Stimulated activated memory B cell treated with anti-CD40 and anti-IgM and Interleukin-4, amounts not matched to agents 10 μg/mL and 1 μg/mL and 100 μg/mL, for 72 hours (primary cell): ENCODE measurements at places on chromosomes 3 and 15.

GRCh38 chr15:58124585-58124984, 13.6 kb upstream of the AQP9 start:
- H3K4me1 ChIP-seq = no peaks in the 10 kb centered on the region
- no peak overlapping the region for H3K27ac ChIP-seq
- ATAC-seq = no peak
- no peak overlapping the region for H3K4me3 ChIP-seq

DNA sequence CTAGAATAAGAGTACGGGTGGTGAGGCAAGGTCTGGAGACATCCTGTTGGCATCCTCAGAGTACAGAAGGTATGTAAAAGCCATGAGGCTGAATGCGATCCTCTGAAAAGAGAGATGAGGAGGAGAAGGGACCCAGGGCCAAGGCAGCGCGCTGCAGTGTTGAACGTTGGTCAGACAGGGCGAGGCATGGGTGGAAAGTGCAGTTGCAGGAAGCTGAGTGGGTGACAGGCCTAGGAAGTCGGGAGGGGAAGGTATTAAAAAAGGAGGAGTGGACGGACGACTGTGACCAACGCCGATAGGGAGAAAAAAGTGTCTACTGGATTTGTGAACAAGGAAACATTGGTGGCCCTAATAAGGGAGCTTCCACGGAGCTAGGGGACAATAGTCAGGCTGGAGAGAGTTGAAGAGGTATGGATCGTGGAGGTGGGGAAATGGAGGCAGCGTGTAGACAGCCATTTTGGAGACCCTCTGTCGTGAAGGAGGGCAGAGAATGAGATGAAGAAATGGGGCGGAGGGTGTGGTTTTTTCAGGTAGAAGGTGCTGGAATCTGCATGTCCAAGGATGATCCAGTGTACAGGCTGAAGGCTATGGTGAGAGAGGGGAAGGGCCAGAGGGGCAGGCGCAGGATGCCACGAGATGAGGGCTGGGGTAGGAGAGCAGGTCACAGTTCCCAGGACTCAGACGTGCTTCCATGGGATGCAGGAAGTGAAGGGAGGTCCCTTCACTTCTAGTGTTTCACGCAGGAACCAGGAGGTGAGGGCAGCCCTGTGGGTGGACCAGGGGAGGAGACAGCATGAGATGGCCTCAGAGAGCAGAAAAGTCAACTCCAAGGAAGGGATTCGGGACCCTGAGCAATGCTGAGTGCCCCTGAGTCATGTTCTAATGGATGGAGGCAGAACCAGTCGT, 115.9 kb downstream of the ASB7 start:
- ATAC-seq = no peak
- H3K4me1 ChIP-seq = no peaks in the 10 kb centered on the region
- H3K36me3 ChIP-seq = no peaks in the 10 kb centered on the region
- peaks cover 28% of the 10 kb centered on the region for H3K27me3 ChIP-seq
- H3K27ac ChIP-seq = no peak overlapping the region

DNA sequence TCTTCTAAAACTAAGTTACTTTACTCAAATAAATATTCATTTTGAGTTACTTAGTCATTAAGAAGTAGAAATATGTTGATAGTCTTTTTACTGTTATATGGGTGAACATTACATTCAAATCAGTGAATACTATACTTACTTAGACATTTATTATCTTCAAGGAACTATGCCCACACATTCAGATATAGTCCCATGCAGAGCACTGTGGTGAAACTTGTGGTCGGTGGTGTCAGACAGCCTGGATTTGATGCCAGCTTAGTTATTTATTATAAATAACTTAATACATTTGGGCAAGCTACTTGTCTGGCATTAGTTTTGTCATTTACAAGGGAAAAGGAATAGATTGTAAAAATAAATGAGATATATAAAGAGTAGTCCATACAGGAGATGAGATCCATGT, 149.5 kb downstream of the RAP2B start:
- H3K4me1 ChIP-seq = peaks cover 14% of the 10 kb centered on the region
- H3K27me3 ChIP-seq = peaks cover 15% of the 10 kb centered on the region
- no peak overlapping the region for H3K4me3 ChIP-seq
- ATAC-seq = no peak
- no peak overlapping the region for H3K27ac ChIP-seq

DNA sequence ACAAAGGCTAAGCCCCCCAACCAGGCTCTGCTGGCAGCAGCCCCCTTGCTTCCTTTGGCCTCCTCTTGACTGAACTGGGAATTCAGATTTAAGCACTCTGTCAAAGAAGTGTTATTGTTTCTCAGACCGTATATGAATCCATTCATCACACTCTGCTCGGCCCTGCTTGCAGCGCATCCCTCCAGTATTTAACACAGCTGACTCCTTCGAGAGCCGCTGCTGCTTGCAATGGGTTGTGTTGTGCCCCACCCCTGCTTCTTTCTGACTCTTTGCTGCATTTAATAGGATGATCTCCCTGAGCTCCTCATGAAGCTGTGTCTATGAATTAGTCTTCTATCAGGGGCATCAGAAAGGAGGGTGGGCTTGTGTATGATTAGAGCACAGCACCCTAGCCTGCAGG, 31.2 kb downstream of the C3orf20 start:
- no peak overlapping the region for H3K27ac ChIP-seq
- no peak overlapping the region for H3K4me3 ChIP-seq
- H3K36me3 ChIP-seq = peaks cover 6% of the 10 kb centered on the region
- ATAC-seq = no peak

GRCh38 chr15:98281130-98281529, 320.6 kb downstream of the ARRDC4 start:
- H3K36me3 ChIP-seq = no peaks in the 10 kb centered on the region
- H3K4me1 ChIP-seq = no peaks in the 10 kb centered on the region
- no peak overlapping the region for H3K27ac ChIP-seq
- no peaks in the 10 kb centered on the region for H3K27me3 ChIP-seq

DNA sequence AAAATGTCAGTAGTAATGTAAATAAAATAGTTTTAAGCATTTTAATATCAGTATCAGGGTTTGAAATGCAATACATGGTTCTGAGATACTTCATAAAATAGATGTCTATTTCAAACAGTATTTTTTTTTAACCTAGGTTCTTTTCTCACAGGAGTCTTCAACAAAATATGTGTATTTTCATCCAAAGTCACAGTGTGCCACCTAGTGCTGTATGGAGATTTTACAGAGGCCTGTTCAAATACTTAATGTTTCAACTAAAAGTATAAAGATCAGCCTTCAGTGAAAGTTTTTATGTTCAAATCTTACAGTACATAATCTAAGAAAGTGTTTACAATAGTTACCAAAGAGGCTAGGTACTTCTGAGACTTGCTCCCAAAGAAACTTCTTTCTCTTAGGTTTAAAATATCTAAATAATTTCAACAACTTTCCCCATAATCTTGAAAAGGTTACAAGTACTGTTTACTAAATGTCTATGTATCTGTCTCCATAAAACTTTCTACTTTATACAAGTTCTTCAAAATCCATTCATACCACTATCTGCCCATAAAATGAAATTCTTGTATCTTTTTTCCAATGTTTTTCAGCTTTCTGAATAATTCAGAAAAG, 38.3 kb downstream of the SCAPER start:
- no peak for ATAC-seq
- peaks cover 19% of the 10 kb centered on the region for H3K36me3 ChIP-seq
- H3K4me1 ChIP-seq = peaks cover 55% of the 10 kb centered on the region
- H3K4me3 ChIP-seq = no peak overlapping the region

GRCh38 chr15:101675015-101675414, 22.8 kb upstream of the TM2D3 start:
- H3K27ac ChIP-seq = no peak overlapping the region
- H3K27me3 ChIP-seq = no peaks in the 10 kb centered on the region
- ATAC-seq = no peak
- peaks cover 70% of the 10 kb centered on the region for H3K36me3 ChIP-seq
- no peak overlapping the region for H3K4me3 ChIP-seq
